ENCODE measurements at places on chromosomes 13 and 19. TPM values are rescaled to one million over a fixed set of nuclear protein-coding genes. Genes with fewer than 3 reads are reported as not detected.

The NLRP5 gene
- not detected for total RNA-seq

The DCT gene
- 19.7 TPM for total RNA-seq

The SPINT2 gene
- total RNA-seq = 243 TPM

The ADM5 gene
- total RNA-seq = 1.7 TPM

The CDX2 gene
- 31.8 TPM for total RNA-seq

The UNC13A gene
- total RNA-seq = 6.2 TPM

The GIPR gene
- 9.1 TPM for total RNA-seq

The ZNF582 gene
- 3.7 TPM for total RNA-seq

The SIGLEC5 gene
- not detected for total RNA-seq

The PLIN4 gene
- total RNA-seq = 0.48 TPM

The RLN3 gene
- not detected for total RNA-seq

The LGI4 gene
- 0.21 TPM for total RNA-seq

The GPR12 gene
- total RNA-seq = 0.14 TPM

GRCh38 chr13:80361883-80362327 lies 21.0 kb upstream of the SPRY2 start:
- no peak for DNase-seq

- DNase-seq = no peak
These were observed 11.2 kb upstream of the F7 start for GRCh38 chr13:113094410-113094800.

DNA sequence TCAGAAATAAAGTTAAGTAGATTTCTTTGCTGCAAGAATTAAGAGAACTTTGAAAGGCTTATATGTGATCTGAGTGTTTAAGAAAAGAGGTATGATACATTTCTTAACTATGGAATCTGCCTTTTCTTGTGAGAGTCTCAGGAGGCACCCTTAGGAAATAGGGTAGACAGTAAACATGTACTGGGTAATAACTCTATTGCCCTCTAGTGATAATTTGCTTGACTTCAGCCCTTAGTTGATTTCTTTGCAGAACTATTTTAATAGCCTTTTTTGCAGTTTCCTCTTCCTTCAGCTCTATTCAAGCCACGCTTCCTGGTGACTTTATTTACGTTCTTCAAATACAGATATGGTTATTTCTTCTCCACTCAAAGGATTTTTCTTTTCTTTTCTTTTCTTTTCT lies 37.0 kb upstream of the CCNA1 start:
- no peak for DNase-seq

- no peak for DNase-seq
These were observed 138.3 kb upstream of the NBEA start for GRCh38 chr13:34803756-34804155.

DNA sequence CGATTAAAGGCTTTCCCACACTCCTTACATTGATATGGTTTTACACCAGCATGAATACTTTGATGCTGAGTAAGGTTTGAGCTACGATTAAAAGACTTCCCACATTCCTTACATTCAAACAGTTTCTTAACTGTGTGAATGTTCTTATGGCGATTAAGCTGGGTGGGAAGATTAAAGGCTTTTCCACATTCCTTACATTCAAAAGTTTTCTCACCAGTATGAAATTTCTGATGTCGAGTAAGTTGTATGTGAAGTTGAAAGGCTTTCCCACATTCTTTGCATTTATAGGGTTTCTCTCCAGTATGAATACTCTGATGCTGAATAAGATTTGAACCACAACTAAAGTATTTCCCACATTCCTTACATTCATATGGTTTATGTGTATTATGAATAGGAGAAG lies 20.0 kb downstream of the ZNF780B start:
- DNase-seq = no peak

DNA sequence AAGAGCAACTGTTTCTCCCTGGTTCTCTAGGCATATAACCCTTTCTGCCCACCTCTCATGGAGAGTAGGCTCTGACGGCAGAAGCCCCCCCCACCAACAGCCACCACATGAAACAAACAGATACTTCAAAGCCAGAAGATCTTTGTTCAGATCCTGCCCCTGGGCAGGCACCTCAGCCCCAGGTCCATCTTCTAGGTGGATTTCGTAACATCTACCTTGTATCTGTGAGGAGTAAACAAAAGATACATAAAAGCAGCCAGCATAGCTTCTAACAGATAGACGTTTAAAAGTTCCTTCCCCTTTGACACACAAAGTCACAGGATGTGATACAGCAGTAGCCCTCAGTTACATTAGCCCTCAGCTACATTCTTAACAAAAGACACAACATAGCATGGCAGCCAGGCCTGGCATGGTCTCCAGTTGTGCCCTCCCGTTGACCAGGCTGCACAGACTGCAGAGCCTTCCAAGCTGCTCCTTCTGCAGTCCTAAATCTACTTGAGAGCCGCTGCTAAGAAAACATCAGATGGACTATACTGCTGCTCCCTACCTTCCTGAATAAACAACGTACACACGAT lies 35.4 kb downstream of the BRD4 start:
- DNase-seq = no peak

- DNase-seq = no peak
These were observed 117.7 kb downstream of the TBC1D4 start for GRCh38 chr13:75364131-75364713.

- no peak for DNase-seq
These were observed 99.0 kb upstream of the TNFSF11 start for GRCh38 chr13:42474954-42475353.

- DNase-seq = no peak
These were observed 517.2 kb upstream of the SLITRK1 start for GRCh38 chr13:84399320-84400085.

- DNase-seq = no peak
These were observed 6.4 kb downstream of the LYL1 start for GRCh38 chr19:13095934-13096927.

- DNase-seq = no peak
These were observed 93.8 kb upstream of the DOCK9 start for GRCh38 chr13:99071666-99072065.

DNA sequence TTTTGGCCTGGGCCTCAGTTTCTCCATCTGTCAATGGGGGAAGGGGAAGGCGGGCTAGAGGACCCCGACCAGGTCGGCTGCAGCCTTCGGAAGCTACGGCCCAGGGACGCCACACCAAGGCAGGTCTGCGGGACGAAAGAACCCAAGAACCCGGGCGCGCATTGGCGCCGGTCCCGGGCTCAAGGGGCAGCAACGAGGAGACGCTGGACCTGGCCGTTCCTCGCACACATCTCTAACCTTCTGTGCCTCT lies 739 bp upstream of the ILF3 start:
- DNase-seq = no peak

DNA sequence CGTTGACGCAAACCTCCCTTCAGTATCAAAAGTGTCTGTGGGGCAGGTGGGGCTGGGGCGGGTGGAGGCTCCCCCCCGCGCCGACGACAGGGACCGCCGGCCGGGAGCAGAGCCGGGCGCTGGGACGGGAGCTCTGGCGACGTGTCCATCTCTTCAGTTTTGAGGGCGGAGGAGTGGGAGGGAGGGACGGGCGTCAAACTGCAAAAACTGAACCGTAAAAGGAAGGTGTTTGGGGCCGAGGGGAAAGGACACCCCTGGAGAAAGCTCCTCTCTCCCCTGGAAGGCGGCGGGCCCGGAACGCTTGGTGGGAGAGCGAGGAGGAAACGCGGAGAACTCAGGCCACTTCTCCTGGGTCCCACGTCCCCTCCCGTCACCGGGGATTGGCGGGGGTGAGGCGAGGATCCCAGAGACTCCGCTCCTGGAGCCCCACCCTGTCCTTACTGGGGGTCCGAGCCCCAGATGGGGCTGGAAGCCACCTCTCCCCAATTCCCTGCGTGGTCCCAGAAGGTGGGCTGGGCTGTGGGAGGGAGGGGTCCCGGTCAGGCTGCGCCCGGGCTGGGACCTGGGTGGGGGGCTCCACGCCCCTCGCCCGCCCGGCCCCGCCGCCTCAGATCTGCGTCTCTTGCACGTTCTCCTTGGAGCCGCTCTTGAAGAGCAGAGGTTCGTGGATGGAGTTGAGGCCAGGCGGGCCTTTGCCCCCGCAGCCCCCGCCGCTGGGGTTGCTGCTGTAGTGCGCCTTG lies 3.4 kb upstream of the ASPDH start:
- DNase-seq = no peak

GRCh38 chr13:22031702-22032286 lies 360.9 kb downstream of the FGF9 start:
- no peak for DNase-seq

DNA sequence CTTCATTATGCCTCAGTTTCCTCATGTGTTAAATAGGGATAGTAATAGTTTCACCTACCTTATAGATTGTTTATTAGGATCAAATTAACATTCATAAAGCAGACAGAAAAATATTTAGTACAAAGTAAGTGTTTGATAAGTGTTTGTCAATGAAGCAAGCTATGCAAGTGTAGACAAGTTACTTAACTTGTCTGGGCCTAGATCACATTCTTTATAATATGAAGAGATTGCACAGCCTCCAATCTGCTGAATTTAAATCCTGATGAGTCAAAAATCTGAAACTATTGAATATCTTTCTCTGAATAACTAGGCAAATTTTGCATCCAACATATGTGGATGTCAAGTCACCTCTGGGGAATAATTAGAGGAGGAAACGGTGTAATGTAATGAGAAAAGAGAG lies 170.5 kb downstream of the MZT1 start:
- DNase-seq = no peak

DNA sequence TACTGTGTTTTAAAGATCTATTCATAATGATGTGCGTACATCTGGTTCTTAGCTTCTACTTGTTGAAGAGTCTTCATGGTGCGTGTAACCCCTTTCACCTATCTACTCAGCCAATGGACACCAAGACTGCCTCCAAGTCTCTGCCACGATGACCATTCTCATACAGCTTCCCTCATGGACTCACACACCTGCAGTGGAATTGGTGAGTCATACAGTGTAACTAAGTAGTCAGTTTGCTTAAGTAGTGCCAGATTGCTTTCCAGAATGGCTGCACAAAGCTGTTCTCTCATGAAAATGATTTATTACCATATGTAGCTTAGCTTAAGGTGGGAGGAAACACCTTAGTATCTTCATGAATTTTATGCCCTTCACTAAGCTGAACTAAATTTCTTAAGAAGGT lies 112.3 kb downstream of the AKAP11 start:
- no peak for DNase-seq

DNA sequence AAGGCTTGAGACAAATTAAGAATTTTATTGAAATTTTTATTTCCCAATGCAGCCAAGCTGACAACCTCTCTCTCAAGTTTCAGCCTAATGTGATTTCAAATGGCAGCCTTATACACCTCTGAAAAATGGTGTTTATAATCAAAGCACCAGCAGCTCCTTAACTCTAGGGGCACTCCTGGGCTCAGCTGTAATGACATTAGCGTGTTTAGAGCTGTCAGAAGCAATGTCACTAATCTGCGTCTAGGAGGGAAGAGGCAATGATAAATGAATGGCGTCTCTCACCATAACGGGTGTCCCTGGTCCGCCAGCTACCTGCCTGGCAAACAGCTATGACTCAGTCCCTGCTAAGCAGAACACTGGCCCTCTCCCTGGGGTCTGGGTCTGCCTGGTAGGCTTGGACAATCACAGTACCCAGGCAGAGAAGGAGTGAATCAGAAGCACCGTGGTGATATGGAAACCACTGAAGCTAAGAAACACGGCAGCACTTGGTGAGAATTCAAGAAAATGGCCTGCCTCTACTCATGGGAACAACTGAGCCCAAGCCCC lies 131.8 kb upstream of the VSTM2B start:
- DNase-seq = no peak

GRCh38 chr19:39154629-39155100 lies 29.1 kb downstream of the PAK4 start:
- no peak for DNase-seq

- DNase-seq = no peak
These were observed 142.3 kb upstream of the HTR2A start for GRCh38 chr13:47039106-47039505.

- no peak for DNase-seq
These were observed 186.0 kb downstream of the KCTD15 start for GRCh38 chr19:33982706-33983105.

DNA sequence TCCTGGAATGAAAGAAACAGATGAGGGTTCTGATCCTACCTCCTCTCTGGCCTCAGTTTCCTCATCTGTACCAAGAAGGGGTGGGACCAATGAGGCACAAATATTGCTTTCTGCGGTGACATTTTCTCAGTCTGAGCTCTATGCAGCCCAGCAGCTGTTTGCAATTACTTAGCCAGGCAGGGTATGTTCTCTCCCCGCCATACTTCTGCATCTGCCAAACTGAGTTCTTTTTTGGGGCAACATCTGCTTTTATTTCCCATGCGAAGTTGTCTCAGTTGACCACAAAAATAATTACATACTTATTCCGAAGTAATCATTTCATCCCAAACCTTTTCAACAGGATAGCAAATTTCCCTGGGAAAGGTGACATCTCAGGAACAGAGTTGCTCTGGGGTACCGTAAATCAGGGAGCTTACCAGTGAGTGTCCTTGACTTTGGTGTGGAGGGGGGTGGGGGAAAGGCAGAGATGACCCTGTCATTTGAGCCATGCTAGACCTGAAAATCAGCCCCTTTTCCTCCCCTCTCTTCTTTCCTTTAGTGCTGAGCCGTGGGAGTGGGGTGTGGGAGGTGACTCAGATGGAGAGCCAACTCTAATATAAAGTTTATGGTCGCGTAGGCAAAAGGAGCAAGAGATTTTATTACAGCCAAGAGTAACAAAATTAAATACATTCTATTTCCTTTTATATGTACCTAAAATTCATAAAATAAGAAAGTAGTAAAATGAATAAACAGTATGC lies 165.7 kb upstream of the KL start:
- no peak for DNase-seq

DNA sequence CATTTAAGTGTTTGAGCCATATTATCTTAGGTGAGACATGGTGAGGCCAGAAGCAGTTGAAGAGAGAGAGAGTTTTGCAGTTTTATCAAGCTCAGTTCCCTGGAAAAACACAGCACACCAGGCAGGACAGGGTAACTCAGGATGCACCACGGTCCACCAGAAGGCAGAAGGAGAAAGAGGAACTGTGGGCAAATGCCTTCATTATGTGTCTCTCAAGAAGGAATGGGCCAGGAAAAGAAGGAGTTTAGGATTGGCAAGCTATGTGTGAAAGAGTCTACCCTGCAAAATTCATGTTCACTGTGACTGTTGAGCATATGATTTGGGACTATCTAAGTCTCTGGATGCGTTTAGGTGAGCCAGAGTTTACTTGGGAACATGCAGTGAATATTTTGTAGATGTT lies 934.5 kb upstream of the MIR17HG start:
- DNase-seq = no peak

- DNase-seq = no peak
These were observed 14.7 kb upstream of the SHKBP1 start for GRCh38 chr19:40561947-40562346.

All from type B pancreatic cell (in vitro differentiated cells).